ENCODE measurements at places on chromosomes 1 and 21.
A peak's percentile ranks its signal among the peaks of the same experiment; 100 is the strongest.

DNA sequence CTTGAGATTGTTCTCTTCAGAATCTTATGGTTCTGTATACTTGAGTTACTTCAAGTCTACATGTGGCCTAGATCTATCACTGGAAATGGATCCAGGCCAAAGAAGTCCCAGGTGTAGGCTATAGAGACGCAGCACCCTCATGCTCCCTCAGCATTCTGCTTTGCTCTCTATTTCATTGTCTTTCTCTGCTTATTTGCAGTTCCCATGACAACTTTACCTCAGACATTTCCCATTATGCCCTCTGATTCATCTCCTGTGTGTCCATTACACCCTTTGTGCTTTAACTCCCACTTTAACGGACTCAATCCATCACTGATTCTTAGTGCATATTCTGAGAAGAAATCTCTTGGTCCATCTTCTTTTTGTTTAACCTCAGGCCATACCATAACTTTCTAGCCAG, 236.9 kb upstream of the NRIP1 start:
- DNase-seq: no peak

- DNase-seq: no peak
Observed at GRCh38 chr1:164918140-164918539, 359.2 kb downstream of the PBX1 start.

GRCh38 chr21:44279354-44280260, 6.1 kb upstream of the AIRE start:
- DNase-seq: peak; percentile 4

DNA sequence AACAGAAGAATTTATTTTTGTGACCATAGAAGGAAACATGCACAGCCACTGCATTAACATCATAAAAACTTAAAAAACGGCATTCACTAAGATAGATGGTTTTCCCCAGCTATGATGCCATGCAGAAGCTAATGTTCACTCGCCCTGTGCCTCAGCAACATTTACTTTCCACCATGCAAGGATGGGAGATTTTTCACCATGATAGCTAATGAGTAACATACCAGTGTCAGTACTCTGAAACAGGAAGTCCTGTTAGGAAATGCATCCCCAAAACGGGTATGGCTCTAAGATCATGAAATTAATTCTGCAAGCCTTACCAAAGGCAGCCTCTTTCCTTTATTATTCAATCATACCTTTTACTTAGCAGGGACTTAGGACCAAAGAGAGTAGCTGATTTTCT, 17.5 kb upstream of the VAMP3 start:
- DNase-seq: no peak

- no peak for DNase-seq
Observed at GRCh38 chr1:211352985-211353515, 26.4 kb downstream of the TRAF5 start.

GRCh38 chr1:84781946-84782771, 91.9 kb upstream of the SSX2IP start:
- DNase-seq: peak; percentile 73

DNA sequence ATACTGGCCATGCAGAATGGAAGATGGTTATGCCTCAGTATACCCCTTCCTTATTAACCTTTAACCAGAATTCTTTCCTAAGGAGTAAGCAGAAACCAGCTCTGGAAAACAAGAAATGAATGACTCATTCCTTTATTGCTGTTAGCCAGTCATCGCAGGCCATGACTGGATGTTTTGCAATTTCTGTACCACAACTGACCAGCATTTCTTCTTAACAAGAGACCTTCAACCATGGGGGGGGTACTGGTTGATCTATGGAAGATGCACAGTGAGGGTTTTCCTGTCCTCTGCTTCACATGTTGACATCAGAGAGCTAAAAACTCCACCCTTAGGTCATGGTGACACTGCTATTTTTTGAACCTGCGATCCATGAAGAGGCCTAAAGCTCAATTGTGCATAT, 28.0 kb upstream of the RNF2 start:
- no peak for DNase-seq

- no peak for DNase-seq
Observed at GRCh38 chr1:246189126-246189525, 318.0 kb downstream of the SMYD3 start.

GRCh38 chr1:47215713-47216112, 16.3 kb downstream of the TAL1 start:
- no peak for DNase-seq

DNA sequence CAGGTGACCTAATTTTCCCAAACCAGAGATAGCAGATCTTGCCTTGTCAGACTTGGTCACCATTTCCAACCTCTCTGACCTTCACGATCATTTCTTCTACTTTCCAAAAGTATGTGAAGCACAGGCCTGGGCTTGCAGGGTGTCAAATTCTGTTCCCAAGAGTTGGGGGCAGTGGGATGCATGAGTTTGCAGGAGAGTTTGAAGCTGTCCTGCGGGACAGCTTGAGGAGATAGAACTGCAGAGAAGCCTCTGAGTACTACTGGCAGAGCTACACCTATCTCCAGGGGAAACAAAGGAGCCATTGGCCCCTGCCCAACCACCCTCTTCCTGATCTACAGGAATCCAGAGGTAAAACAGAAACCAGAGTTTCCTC, 11.3 kb downstream of the TXNIP start:
- DNase-seq: no peak

DNA sequence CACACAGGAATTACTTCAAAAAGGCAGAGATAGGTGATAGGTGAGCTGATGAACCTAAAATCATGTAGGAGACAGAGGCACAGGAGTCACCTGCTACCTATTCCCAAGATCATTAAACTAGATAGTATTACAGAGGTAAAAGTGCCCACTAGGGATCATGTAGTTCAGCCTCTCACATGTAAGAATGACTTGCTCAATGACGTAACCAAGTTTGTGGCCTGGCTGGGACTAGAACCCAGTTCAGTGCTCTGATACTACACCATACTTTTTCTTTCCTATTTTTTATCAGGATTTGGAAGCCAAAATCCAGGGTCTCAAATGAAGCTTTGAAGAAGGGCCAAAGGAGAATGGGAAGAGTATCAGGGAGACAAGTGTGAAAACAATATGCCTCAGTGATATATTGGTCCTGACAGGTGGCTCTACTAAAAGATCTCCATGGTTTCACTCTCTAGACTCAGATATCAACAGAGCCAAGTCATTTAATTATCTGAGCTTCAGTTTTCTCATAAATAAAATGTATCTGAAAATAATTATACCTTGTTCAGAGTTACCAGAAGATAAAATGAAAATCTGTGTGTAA, 87.3 kb upstream of the SLFNL1 start:
- DNase-seq: no peak

DNA sequence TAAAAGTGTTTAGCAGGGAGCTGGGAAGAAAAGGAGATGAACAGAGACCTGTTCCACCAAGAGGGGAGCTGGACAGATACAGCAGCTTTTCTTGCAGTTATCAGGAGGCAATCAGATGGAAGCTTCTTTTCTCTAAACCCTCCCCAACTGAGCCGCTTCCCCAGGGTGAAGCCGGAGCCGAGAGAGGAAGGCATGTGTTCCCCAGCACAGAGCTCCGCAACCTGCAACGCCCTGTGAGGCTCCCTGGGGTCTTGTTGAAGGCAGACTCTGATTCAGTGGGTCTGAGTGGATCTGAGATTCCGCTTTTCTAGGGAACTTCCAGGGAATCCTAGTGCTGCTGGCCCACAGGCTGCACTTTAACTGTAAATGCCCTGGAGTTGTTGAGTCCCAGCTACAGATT, 139.1 kb upstream of the COA6 start:
- no peak for DNase-seq

- DNase-seq: no peak
Observed at GRCh38 chr1:27517301-27517700, 27.3 kb upstream of the WASF2 start.

- DNase-seq: no peak
Observed at GRCh38 chr1:1176931-1177330, 3.3 kb downstream of the TTLL10 start.

GRCh38 chr1:115426231-115426771, 88.3 kb upstream of the NGF start:
- peak; percentile 88 for DNase-seq

DNA sequence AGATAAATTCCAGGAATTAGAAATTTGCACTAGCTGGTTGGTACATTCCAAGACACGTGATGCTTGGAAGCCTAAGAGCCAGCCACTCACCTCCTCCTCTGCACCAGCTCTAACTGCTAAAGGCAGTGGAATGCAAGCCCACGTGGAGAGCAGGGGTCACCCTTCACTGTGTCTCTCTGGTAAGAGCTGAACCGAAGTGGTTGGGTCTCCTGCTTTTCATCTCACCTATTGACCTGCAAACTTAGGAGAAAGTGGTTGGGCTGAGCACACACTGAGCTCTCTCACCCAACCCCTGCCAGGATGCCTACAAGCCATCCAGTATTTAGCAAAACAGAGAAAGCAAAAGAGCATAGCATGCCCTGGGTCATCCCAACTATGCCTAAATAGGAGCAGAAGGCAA, 19.3 kb downstream of the HAO2 start:
- no peak for DNase-seq

DNA sequence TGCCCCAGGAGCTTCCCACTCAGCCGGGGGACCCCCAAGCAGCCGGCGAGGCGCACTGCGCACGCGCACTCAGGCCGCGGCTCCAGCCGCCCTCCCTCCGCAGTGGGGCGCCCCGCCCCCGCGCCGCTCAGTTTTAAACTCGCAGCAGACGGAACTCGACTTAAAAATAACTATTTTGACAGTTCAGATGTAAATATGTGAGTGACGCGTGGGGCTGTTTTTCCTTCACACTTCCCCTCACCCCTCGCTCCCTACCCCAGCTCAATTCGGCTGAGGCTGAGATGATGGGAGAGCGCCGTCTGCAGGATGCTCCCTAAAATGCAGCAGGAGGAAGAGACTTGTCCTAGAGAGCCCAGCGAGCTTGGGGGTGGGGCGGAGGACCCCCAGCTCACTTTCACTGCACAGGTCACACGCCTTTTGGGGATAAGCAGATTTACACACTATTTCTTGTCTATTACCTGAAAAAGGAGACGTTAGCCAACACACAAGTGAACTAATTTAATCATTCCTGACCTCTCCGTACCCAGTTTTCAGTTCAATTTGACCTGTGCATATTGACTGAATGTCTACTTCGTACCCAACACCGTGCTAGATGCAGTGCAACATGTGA, 8.9 kb upstream of the LEMD1 start:
- peak; percentile 59 for DNase-seq

DNA sequence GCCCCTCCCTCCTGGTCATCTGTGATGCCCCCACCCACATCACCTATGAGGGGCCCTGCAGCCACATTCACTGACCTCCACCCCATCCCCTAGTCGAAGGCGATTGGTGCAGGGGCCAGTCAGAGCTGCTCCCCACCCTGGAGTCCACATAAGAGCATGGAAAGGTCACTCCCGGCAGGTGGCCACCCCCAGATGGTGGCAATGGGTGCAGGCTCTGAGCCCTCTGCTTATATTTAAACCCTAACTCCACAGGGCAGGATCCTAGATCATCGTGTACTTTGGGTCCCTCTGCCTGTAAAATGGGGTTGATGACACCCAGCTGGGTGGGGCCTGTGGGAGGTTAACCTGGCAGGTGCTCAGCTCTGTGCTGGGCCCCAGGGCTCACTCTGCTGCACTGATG, 186.8 kb upstream of the C1orf174 start:
- no peak for DNase-seq

- no peak for DNase-seq
Observed at GRCh38 chr21:42061195-42061985, 9.7 kb upstream of the UMODL1 start.

DNA sequence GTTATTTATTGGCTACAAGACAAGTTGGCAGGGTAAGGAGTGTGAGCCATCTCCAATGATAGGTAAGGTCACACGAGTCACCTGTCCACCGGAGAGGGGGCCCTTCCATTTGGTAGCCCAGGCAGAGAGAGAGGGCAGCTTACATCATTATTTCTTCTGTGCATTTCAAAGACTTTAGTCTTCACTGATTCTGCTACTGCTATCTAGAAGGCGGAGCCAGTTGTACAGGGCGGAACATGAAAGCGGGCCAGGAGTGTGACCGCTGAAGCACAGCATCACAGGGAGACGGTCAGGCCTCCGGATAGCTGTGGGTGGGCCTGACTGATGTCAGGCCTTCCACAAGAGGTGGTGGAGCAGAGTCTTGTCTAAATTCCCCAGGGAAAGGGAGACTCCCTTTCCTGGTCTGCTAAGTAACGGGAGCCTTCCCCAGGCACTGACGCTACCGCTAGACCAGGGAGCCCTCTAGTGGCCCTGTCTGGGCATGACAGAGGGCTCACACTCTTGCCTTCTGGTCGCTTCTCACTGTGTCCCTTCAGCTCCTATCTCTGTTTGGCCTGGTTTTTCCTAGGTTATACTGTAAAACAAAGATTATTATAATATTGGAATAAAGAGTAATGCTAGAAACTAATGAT, 36.7 kb downstream of the ZNF695 start:
- peak; percentile 67 for DNase-seq

- DNase-seq: no peak
Observed at GRCh38 chr1:69794831-69795230, 227.1 kb downstream of the LRRC7 start.

GRCh38 chr1:53769184-53769583, 30.2 kb upstream of the GLIS1 start:
- DNase-seq: no peak

DNA sequence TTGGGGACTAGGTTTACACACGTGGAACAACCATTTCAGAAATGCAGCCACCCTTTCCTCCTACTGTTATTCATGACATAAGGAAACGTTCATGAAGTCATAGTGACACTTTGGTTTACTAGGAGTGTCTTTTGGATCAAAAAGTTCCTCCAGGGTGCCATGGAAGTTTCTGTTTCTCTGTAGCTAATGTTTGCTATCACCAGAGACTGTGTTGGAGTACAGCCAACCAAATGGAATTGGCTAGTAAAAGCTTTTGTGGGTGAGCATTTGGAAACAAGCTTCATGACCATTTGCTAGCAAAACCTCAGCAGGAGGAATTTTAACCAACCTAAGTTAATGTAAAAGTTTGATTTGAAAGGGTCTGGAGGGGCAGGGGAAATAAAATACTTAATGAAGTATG, 43.9 kb upstream of the ADGRL2 start:
- no peak for DNase-seq

DNA sequence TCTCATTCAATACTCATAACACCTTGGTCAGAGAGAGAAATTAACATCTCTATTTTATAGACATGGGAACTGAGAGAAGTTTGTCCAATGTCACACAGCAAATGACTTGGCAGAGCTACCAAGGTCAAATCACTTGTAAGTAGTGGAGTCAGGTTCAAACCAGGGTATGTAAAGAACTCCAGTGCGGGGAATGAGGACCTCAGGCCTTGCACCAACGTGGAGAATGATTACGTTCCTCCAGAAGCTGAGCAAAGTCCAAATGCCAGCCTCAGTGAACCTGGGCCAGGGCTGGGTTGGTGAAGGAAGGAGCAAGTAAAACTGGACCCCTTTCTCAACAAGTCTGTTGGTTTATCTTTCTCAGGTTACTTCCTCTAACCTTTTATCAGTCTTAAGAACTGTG, 1.8 kb upstream of the CSF1 start:
- DNase-seq: no peak

DNA sequence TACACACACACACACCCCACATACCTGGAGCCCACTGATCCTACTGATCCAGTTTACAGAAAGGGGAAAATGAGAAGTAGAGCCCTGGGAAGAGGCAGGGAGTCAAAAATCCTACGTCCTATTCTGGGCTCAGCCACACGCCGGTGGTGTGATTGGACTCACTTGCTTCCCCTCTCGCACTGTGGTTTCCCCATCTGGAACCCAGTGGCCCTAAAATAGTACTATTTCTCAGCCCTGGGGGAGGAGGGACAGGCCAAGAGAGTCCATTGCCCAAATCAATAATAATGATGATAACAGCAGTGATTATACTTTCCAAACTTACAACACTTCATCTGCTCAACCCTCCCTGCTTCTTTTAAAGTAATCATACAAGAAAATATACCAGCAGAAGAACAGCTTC, 2.9 kb upstream of the PIGR start:
- no peak for DNase-seq

GRCh38 chr1:18899363-18900049, 2.8 kb downstream of the ALDH4A1 start:
- DNase-seq: no peak
